ENCODE measurements at places on chromosomes 1 and 21.

- DNase-seq: no peak
These were observed 91.4 kb downstream of the PDE9A start for GRCh38 chr21:42744520-42745445.

DNA sequence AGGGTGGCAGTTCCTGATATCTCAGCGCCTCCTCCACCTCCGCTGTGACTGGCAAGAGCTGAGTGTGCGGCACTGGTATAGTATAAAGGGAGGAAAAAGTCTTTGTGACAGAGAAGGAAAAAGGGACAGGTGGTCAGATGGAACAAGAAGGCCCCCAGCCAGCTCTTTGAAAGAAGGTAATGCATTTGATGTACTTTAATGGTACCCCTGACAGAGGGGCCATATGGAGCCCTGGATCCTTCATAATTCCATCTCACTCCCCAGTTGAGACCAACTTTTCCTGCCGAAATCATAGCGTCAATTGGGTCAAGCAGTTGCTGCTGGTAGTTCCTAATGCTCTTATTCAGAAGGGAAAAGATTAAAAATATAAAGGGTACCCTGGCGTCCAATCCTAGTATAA lies 198.2 kb downstream of the ZNF326 start:
- no peak for DNase-seq

- DNase-seq: no peak
These were observed 128.0 kb downstream of the SLC44A5 start for GRCh38 chr1:75482951-75483350.

DNA sequence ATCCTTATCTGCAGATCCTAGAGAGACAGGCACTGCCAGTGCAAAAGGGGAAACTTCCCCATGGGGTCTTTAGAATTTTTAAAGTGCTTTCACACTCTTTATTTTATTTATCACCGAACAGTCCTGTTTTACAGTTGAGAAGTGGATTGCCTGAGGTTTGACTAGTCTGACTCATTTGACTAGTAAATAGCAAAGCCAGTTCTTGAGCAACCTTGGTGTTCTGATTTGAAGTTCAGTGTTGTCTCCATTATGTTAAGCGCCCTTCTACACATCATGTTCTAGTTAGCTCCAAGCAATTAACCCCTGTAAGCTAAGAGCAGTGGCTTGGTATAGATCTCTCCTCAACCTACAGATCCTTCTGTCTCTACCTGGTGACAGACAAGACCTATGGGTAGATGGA lies 262.9 kb downstream of the CACNA1E start:
- no peak for DNase-seq

DNA sequence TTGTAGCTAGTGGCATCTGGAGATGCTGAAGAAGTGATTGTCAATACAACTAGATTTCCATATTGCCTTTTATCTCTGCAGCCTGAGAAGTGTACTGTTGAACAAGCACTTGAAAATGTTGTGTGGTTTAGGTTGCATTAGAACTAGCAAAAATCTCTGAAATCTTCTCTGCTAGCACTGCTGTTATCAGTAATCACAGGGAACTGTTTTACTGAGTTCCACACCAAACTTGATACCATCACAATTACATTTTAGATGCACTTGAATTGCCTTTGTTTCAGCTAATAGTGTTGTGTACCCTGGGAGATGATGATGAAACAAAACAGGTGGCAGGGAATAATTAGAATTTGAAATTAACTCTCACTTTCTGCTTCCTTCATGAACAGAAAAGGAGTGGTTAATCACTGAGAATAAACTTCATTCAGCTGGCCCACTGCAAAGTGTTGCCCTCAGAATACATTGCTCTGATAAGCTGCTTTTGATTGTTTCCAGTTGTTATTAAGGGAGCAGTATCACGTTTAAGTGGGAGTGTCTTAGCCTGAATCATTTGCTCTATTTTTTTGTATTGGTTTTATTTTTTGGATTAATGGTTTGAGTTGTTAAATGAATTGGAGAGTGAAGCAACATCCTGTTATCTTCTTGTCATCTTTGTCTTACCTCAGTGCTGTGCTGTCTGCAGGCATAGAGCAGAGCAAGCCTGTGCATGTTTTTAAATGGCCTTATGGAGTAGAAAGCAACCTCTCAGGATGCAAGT lies 13.0 kb downstream of the FAM20B start:
- DNase-seq: no peak

DNA sequence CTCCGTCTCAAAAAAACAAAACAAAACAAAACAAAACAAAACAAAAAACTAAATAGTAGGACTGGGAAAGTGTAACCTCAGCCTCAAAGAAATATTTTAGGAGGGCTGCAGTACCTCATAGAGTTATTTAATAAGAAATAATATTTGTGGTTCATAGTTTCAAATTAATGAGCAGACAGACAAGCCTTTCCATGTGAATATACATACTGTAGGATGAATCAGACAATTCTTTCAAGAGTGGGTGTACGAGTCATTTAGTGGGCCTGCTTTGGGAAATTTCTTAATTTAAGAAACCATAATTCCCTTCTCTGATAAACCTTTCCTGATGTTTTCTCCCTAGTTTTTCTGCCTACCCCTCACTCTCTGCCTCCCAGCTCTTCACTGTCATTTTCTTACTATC lies 52.5 kb downstream of the CDC14A start:
- DNase-seq: no peak

DNA sequence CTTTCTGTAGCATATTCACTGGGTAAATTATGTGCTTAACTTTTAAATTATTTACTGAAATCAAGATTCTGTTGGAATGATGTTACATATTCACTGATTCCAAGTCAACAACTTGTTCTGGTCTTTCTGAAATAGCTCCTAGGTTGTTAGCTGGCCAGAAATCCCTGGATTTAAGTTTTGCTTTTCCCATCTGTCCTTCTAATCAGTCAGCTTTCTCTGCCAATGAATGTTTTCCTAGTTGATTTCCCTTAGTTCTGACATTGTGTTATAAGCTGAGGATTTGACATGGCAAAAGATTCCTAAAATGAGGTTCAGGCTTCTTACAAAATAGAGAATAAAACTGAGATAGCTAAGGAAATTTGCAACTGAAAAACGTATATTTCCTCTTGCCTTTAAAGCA lies 1479.6 kb downstream of the MRPL39 start:
- no peak for DNase-seq

- no peak for DNase-seq
These were observed 15.6 kb upstream of the SLC45A1 start for GRCh38 chr1:8302081-8302956.

DNA sequence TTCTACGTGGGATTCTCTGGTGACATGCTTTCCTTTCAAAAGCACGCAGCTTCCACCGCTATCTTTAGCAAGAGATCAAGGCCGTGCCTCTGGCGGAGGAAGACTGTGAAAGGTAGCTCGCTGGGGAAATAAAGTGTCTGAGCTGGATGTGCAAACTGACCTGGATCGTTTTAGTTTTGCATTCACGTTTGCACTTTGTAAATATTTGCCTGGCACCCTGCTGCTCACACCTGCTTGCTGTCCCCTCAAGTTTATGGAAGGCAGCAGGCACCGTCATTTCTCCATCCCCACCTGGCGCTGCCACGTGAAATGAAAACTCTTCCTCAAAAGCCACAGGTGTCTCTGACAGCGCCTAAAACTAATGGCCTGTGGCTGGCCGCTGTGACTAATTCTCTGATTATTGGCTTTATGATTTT lies 44.0 kb upstream of the TARDBP start:
- DNase-seq: no peak

DNA sequence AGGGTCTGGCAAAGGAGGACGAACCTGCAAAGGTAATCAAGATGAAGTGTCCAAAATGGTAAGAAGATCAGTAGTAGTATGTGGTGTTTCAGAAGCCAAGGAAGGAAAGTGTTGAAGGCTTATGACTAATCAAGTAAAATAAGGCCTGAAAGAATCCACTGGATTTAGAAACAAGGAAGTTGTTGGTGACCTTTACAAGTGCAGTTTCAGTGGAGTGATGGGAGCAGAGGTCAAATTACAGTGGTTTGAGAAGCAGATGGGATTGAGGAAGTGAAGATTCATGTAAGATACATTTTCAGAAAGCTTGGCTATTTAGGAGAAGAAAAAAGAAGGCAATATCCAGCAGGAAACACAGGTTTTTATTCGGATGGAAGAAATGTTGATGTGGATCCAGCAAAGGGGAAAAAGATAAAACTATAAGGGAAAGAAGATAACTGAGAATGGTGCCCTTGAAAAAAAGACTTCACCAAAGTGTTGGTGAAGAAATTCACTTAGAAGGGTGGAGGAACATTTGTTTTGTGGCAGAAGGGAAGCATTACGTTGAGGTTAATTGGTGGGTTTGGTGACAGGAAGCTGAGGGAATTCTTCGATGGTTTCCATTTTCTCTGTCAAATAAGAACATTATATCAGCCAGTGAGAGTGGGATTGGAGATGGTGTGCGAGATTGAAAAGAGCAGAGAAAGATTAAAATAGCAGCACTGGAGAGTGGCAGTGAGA lies 2.1 kb downstream of the ARMH1 start:
- DNase-seq: no peak

GRCh38 chr1:105872817-105873216 lies 1183.7 kb upstream of the PRMT6 start:
- no peak for DNase-seq

DNA sequence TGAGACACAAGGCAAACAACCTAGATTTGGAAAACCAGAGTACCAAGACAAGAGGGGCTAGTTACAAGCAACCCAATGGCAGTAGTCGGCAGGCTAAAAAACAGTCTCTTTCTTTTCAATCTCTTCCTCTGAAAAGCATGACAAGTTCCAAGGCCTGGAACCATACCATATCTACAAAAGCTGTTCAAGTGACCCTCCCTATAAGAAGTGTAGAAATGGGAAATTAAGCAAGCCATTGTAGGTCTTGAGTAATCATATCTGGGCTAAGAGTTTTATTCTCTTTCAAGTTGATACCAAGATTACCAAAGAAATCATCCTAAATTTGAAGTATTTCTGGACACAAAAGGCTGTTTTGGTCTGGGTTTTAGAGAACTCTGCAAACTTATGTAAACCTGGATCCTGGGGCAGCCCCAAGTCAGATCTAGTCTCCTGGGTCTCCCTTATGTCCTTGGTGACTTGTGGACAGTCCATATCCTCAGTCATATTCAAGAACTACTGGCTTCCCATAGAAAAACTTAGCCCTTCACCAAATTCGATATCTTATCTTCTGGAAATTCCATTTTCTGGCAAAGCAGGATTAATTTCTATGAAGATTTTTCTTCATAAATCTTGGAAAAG lies 24.7 kb downstream of the FMO3 start:
- DNase-seq: no peak

- no peak for DNase-seq
These were observed 17.1 kb downstream of the RGL1 start for GRCh38 chr1:183821889-183822611.

- no peak for DNase-seq
These were observed 402.6 kb downstream of the SIPA1L2 start for GRCh38 chr1:232227306-232227705.

- DNase-seq: no peak
These were observed 276.5 kb downstream of the DNM3 start for GRCh38 chr1:172117800-172118199.

GRCh38 chr1:224407571-224408293 lies 26.9 kb downstream of the WDR26 start:
- DNase-seq: no peak

DNA sequence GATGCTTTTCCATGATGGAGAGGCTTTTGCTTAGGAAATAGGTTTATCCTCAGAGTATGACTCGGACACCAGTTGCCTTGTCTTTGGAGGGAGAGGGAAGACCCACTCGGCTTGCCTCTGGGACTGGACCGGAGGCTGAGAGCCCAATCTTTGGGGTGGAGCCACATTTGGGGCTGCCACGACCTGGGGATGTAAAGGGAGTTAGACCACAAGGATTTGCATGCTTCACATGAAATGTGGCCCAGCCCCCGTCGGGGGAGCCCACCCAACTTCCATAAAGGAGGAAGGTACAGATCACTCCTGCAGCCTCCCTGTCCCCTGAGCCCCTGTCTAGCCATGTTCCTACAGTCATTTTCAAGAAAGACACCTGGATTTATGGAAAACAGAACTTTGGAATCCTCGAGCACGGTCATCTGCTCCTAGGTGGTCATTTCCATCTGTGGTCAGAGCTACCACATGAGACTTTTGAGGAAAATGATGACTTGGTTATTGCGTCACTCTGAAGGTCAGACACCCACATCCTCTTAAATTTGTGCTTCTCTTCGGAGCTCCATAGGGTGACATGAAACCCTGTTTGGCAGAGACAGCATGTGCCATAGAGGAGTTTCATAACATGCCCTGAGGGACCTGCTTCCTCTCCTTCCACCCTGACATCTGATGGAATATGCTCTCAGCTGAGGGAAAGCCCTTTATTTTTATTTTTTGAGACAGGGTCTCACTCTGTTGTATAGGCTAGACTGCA lies 99.4 kb upstream of the SLC45A1 start:
- no peak for DNase-seq

- no peak for DNase-seq
These were observed 62.6 kb upstream of the FAM20B start for GRCh38 chr1:178962853-178963711.

DNA sequence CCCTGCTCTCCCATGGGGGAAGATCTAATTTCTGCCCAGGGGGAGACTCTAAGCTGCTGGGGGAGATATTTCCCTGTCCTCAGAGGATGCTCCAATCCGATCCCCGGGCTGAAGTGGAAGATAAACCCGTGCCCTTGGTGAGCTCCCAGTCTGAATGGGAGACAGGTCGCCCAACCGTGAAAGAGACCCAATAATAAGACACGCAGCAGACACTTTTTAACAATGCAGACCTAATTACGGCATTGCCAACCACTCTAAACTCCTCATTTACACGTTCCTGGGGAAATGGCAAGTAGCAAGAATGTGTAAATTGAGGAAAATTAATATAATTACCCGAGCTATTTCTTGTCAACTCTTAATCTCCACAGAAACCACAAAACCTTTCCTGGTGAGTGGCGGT lies 48.7 kb upstream of the ACTL8 start:
- no peak for DNase-seq

GRCh38 chr21:43917515-43918384 lies 52.7 kb downstream of the AGPAT3 start:
- DNase-seq: no peak

DNA sequence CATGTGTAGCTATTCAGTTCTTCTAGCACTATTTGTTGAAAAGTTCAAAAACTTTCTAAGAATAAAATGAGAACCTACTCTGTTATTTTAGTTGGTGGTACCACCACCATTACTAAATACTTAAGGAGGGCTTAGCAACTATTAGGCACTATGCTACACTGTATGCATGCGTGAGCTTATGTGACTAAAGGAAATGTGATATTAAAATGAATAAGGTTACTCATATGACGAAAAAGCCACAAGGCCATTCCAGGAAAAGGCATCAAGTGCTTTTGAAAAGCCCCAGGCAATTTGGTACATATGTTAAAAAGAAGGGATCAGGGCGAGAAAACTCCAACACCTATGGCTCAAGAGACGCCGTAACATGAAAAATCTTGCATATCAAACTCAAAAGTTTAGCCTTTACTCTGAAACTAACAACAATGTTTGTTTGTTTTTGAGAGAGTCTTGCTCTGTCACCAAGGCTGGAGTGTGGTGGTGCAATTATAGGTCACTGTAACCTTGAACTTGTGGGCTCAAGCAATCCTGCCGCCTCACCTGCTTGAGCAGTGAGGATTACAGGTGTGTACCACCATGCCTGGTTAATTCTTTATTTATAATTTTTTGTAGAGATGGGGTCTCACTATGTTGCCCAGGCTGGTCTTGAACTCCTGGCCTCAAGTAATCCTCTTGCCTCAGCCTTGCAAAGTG lies 42.5 kb downstream of the EPRS1 start:
- no peak for DNase-seq
